ENCODE measurements at places on chromosomes 7 and 10. TPM values are rescaled to one million over a fixed set of nuclear protein-coding genes. Genes with fewer than 3 reads are reported as not detected.

The GIMAP1 gene
- 4.1 TPM for total RNA-seq

DNA sequence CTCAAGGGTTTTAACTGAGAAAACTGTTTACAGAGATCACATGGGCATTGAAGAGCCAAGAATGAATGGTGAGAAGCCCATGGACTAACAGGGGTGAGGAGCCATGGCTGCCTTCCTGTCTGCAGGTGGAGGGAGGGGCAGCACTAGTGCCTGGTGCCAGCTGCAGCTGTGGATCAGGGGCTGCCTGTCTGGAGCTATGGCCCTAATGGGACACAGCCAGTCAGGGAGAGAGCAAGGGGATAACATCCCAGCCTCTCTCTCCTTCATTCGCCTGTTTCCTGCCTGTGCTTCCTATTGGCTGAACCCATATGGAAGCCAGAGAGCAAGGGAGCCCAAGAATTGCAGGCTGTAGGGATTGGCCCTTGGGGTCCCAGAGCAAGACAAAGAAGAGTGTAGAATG lies 125.8 kb upstream of the GAD2 start:
- DNase-seq, result no peak

DNA sequence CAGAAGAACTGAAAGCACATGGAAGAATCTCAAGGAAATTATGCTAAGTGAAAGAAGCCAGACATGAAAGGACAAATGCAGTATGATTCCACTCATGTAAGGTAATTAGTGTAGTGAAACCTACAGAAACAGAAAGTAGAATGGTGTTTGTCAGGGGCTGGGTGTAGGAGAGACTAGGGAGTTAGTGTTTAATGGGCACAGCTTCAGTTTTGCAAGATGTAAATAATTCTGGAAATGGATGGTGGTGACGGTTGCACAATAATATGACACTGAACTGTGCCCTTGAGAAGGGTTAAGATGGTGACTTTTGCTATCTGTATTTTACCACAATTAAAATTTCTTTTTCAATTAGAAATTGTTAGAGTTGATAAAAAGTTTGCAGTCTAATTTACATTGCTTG lies 157.3 kb upstream of the ADCY1 start:
- no peak for DNase-seq

The OR2A42 gene
- total RNA-seq, result 0.48 TPM

The NYAP1 gene
- total RNA-seq, result 3.6 TPM

The EVX1 gene
- 1.7 TPM for total RNA-seq

- no peak for DNase-seq
Measured at GRCh38 chr7:134449680-134450079, 9.2 kb downstream of the AKR1B1 start.

DNA sequence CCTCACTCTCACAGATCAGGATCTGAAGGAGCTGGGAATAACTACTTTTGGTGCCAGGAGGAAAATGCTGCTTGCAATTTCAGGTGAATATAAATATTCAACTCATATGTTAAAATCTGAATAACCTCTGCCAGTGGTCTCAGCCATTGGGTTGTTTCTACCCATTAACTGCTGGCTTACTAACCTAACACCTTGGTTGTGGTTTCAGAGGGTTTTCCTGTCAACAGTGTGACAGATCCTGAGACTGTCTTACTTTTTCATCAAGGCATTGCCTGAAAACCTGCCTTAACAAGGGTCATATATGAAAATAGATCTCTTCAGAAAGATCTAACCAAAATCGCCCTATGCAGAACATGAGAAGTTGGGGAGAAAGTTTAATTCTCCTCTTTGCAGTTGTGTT lies 307.7 kb downstream of the BICC1 start:
- no peak for DNase-seq

DNA sequence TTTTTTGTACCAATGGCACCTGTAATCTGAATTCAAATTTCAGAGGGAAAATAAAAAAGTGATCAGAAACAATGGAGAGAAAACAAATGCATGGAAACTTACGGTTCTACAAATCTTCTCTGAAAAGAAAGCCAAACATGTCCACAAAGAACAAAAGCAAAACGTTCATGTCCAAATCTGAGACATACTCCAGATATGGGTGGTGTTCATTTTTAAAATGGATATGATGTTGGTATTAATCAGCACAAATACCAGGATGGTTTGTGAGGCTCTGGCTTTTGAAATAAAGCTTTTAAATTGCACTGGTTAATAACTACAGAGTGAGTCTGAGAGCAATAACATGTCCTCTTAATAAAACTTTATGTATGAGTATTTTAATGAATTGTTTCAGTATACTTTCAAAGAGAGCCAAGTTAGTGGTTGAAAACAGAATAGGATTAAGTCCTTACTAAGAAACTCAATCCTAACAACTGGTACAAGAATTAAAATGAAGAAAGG lies 366.4 kb downstream of the INHBA start:
- DNase-seq, result peak; percentile 30

- DNase-seq, result no peak
Measured at GRCh38 chr7:44219371-44220045, 18.7 kb downstream of the YKT6 start.

DNA sequence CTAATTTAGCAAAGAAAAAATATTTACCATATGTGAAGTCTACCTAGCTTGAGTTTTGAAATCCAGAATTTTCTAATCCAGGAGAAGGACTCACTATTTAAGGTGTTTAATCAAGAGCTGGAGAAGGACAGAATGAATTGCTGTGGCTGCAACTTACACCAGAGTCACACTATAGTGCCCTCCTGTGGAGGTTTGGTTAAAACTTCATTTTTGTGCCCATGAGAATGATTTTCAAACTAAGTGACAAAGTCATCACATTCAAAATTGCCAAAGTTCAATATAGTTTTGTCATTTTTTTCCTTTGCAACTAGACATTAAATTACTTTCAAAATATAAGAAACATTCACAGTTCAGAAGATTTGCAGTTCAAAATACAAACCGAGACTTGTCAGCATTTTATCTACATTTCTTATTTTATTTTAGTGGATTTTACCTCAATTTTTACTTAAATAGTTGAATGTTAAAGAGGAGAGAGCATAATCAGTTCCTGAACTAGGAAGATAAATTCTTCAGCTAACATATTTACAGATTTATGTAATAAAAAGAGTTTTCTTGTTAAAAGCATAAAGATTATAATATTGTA lies 70.7 kb downstream of the CABCOCO1 start:
- DNase-seq, result peak; percentile 71

The GIMAP2 gene
- total RNA-seq, result 23.4 TPM

DNA sequence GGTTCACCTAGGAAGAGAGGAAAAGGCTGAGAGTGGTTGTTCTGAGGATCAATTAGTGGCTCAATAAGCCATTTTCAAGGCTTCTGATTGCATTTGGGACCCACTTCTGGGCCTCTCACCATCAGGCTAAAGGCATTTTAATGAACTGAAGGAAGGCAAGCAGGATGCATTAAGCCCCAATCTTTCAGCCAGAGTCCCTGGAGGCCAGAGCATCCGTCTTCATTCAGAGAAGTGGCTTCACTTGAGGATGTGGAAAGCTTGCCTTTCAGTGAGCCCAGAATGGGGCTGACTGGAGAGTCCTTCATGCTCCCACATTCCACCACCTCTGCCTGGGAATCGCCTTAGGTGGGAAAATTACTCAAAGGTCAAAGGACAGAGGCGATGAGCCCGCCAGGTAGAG lies 41.8 kb downstream of the COL17A1 start:
- DNase-seq, result no peak

GRCh38 chr7:24052572-24053260 lies 231.3 kb upstream of the NPY start:
- DNase-seq, result no peak

- no peak for DNase-seq
Measured at GRCh38 chr7:140881507-140882228, 43.1 kb downstream of the BRAF start.

The CPA1 gene
- 7.0 TPM for total RNA-seq

DNA sequence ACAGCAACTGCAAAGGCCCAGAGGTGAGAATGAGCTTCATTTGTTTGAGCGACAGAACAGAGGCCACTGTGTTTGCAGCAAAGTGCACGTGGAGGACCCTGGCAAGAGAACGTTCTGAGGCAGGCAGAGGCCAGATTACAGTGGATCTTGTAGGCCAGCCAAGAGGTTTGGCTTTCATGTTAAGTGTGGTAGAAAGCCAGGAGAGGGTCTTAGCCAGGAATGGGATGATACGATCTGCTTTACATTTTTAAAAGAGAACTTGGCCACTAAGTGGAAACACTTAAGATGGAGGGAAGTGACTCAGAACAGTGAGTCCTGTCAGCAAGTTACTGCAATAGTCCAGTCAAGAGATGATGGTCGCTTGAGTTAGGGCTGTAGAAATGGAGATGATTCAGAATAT lies 4.6 kb downstream of the CCDC136 start:
- DNase-seq, result no peak

The GARIN1A gene
- 0.72 TPM for total RNA-seq

DNA sequence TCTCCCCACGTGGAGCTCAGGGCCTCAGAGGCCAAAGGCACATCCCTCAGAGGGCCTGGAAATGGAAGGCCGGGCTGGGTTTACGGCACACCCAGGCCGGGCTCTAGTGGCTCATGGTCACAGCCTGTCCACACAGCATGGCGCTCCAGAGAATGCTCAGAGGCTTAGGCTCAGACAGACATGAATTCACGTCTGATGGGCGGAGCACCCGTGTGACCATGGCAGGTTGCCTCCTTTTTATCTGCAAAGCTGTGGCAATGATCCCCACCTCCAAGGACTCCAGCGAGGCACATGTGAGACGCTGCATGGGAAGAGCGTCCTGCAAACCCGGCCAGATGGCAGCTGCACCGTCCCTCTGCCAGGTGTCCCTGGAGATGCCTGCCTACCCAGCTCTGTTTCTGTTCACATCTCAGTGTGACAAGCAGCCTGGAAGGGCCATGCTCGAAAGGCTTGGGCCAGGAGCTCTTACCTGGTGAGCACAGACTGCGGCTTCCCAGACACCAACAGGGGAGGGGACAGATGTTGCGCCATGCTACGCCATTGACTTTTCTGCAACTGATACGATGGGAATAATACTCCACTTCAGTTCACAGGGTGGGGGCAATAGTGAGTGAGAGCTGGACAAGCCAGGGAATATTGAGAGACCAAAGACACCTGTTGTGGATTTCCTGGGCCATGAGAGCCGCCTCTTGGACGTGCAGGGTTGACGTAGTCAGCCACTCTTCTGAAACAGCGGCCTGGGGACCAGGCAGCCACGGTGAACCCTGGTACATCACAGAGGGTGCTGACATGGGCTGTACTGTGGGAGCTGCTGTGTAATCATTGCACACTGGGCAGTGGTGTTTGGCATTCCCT lies 34.4 kb upstream of the FAM20C start:
- DNase-seq, result no peak

GRCh38 chr7:69550991-69551390 lies 47.3 kb upstream of the AUTS2 start:
- no peak for DNase-seq

All from umbilical cord (tissue), 2 donors.